Cerebellar nuclear complex (tissue), 1 donor: ENCODE measurements at places on chromosomes 4 and X.

- no peak for DNase-seq
Observed at GRCh38 chrX:119537487-119537886, 27.7 kb downstream of the STEEP1 start.

DNA sequence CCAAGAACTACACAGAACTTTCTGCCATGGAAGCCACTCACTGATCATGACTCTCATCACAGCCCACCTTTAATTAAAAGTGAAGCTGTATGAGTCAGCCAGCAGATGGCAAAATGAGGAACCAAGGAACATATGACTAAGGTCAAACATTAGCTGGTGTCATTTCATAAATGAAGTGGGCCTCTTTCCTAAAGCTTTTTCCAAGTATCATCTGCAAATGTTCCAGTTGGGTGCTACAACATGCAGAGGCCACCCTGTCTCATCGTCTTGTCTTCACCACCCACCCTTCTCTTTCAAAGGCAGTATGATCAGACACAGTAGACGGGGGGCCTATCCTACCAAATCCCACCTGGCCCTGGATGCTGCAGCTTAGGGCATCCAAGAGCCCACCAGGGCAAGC is 9.2 kb upstream of the EOLA1 start:
- no peak for DNase-seq

GRCh38 chrX:16188687-16189086 is 21.4 kb downstream of the MAGEB17 start:
- no peak for DNase-seq

DNA sequence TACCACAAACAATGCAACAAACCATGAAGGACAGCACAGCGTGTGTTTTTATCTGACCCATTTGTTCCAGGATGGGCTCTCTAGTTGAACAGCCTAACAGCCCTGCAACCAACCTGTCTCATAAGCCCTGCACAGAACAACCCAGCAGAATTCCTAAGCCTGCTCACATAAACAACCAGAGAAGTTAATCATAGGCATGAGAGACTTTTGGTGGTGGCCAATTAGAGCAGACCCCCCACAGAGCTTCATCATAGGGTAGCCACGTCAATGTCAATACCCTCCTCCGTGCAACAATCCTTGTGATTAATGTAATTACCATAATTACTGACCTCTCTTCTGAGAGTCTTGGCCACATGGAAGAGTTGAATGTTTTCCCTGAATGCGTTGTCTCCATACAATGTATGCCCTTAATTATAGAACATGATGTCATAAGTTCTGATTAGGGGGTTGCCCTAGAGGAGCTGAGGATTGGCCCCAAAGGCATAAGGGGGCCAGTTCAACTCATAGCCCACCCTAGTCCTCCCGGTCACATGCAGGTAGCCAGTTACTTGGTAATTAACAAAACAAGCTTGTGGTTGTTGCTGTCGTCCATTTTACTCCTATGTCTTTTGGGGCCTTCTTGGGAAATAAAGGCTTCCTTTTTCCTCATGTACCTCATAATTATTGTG is 92.7 kb downstream of the SYNPO2 start:
- DNase-seq: no peak

DNA sequence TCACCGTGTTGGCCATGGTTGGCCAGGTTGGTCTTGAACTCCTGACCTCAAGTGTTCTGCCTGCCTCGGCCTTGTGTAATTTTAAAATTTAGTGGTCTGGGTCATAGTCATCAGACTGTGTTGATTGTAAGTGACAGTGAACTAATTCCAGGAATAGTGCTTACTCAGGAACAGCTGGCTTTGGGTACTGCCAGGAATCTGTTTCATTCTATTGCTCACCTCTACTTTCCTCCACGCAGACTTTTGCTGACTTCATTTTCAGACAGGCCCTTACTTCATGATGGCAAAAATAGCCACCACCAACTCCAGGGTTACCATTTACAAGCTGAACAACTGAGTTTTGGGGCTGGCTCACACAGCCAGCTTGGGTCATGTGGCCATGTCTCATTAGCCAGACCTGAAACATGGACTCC is 54.6 kb downstream of the FNIP2 start:
- no peak for DNase-seq

DNA sequence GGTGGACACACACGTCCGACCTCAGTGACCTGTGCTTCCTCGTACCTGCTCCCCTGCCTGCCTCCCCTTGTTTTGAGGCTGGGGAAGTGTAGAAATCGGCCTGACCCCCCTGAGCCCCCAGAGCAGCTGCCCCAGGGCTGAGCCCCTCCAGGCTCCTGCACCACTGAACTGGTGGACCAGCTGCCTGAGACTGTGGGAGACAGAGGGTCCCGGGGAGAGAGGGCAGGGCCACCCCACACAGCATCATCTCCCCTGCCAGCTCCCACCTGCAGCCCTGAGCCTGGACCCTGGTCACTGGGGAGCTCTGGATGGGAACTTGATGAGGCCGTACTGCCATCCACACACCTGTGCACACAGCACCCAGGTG is 15.0 kb upstream of the NAT8L start:
- no peak for DNase-seq

GRCh38 chr4:73127839-73128453 is 58.4 kb upstream of the COX18 start:
- no peak for DNase-seq

DNA sequence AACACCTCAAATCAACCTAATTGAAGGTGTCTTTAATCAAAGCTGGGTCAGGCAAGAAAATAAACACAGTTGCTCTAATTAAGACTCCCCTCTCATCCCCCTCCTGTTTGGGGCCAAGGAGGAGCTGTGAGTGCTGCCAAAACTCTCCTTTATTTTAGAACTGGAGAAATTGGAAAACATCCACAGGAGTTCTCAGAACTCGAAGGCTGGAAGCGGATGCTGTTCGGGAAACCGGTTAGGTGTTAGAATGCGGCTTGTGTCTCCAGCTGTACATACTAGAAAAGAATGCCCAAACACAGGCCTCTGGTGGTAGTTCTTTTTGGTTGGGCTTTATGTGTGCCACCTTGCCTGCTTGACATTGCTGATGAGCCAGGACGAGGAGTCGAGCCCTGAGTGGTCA is 118.2 kb downstream of the GPR143 start:
- DNase-seq: no peak

DNA sequence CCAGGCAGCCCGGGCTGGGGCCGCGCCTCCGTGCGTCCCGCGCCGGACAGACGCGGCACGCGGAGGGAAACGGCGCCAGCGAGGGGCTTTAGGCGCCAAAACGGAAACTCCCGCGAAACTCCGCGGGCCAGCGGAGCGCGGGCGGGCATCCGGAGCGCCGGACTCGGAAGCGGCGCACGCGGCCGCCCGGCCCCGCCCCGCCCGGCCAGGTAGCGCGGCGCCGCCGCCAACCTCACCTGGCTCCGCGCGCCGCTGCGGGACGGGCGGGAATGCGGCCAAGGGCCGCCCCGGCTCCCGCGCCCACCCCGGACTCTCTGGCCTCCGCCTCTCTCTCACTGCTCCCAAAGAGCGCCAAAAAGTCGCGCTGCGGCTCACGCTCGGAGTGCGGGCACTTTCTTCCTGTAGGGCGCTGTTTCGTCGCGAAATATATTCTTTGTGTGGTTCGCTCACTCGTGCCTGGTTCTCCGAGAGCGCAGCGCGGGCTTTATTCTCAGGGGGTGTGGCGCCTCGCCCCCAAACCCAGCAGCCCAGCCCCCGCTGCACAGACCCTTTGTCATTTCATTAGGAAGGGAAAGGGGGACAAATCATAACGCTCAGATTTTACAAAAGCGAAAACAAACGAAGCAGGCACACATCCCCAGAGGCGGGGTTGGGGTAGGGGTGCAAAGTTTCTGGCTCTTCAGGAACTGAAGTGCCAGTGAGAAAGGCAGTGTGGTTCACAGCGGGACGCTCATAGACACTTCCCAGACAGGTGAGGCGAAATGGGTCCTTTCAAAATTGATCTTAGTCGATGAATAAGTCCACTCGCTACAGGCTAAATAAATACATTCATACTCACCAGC is 961 bp upstream of the MBNL3 start:
- DNase-seq: no peak

DNA sequence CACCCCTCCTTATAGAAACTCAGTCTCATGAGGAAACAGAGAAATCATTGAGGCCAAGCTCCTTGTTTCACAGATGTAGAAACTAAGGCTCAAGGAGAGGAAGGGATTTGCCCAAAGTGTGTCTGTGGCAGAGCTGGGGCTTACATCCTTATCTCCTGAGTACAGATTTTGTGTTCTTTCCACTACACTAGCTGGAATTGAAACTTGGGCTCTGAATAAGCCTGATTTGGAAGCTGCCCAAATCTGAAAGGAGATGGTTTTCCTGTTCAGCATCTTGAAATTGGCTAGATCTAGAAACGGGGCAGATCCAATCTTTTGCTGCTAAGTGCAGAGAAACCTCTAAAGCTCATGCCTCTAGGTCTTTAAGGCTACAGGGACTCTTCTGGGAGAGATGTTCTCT is 24.3 kb downstream of the AWAT2 start:
- no peak for DNase-seq

DNA sequence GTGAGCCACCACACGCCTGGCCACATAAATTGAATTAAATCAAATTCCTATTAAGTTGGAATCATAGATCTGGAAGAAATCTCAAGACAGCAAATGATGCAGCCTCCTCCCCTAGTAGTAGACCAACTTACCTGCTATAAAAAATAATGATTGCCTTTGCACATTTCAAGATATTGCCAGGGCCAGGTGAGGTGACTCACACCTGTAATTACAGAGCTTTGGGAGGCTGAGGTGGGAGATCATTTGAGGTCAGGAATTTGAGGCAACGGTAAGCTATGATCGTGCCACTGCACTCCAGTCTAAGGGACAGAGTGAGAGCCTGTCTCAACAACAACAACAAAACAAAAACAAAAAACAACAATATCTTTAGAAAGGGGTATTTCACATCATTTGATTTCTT is 17.0 kb upstream of the WWC2 start:
- no peak for DNase-seq

- DNase-seq: no peak
Observed at GRCh38 chrX:28584025-28584424, 3.2 kb upstream of the IL1RAPL1 start.

DNA sequence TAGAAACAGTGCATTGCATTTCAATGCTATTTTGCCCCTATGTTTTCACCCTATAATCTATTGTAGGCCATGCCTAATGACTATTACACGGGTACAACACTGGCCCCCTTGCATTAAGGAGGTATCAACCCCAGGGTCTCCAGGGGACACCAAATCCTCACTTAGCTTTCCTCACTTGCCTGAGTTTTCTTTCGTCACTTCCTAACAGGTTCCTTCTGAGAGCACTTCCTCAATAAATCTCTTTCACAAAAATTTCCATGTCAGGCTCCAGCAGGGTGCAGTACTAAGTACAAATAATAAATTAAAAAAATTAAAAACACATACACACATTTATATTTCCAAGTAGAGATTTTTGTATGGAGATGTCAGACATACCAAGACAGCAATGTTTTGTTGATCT is 165.0 kb downstream of the RBM46 start:
- DNase-seq: no peak

DNA sequence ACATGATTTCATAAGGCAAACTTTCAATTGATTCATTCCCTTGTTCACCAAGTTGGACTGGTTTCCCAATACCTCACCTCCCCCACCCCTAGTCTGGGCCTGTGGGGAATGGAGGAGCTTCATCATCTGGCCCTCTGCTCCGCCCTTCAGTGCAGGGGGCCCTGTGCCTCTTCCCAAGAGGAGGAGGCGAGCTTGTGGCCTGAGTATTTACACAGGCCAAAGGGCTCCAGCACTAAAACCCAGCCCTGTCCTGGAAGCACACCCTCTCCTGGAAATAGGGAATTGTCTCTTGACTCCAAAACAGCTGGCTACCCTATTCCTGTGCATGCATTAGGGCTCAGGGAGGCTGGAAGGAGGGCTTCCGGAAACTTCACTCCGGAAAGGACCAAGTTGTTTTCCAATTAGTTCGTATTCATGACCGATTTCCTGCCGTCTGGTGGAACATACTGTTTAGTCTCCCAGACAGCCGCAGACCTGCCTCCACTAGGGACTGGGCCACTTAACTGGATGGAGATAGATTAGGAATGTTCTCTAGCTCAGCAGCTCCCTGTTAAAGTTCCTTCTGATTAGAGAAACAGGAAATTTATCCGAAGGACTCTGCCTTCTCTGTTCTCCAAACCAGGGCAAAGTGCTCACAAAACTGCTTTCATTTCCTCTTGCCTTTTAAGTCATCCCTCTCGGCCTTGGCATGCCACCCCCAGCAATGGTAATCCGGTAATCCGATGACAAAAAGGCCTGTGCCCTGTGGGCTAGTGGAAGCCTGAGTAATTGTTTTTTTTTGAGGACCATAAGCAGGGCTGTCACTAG is 5.8 kb downstream of the SRPX2 start:
- no peak for DNase-seq

DNA sequence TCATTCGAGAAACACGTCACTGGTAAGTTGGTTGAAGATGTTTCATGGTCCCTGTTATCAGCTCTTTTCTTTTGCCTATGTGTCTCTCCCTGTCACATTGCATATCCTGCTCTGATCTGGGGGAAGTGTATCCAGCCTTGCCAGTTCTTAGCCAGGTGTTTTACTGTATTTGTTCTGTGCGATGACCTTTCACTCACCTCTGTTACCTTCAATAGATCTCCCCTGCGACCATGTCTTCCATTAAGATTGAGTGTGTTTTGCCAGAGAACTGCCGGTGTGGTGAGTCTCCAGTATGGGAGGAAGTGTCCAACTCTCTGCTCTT is 2.6 kb downstream of the RGN start:
- DNase-seq: no peak

- DNase-seq: no peak
Observed at GRCh38 chrX:45621376-45622041, 420.8 kb upstream of the DIPK2B start.

DNA sequence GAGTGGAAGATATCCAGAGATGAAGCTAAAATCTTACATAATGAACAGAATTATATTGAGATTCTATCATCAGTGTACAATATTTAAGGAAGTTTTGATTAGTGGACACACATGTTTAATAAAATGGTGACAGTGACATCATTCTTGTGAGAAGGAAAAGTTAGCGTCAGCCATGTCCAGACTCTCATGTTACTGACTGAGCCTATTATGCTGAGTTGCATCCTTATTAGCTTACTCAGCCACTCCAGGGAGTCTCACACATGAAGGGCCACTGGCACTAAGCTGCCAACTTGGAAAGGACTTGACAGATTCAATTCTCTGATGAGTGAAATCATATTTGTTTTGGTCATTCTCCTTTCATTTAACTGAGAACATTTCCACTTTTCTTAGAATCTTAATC is 170.6 kb downstream of the BANK1 start:
- DNase-seq: no peak

- DNase-seq: no peak
Observed at GRCh38 chrX:21632027-21632426, 26.1 kb downstream of the KLHL34 start.

DNA sequence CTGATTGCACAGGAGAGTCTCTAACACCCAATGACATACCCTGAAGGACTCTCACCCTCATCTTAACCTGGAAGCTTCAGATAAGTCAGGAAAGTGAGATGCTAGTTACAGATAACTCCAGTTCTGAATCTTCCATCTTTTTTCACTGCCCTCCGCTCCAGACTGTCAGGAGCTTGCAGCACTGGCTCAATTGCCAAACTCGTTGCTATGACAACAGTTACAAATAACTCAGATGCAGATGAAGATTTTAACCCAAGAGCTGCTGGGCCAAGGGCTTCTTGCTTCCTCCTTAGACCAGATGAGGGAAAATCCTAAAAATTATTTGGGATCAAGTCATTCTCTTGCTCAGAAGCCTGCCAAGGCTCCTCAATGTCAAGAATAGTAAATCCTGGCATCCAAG is 109.1 kb upstream of the HUWE1 start:
- DNase-seq: no peak

- no peak for DNase-seq
Observed at GRCh38 chr4:72320223-72320948, 248.6 kb downstream of the ADAMTS3 start.

- no peak for DNase-seq
Observed at GRCh38 chr4:141417387-141417786, 196.7 kb downstream of the ZNF330 start.

GRCh38 chr4:25123236-25123635 is 37.0 kb downstream of the SEPSECS start:
- DNase-seq: no peak
